ENCODE measurements at places on chromosomes 5 and 9.
A peak's percentile ranks its signal among the peaks of the same experiment; 100 is the strongest.

DNA sequence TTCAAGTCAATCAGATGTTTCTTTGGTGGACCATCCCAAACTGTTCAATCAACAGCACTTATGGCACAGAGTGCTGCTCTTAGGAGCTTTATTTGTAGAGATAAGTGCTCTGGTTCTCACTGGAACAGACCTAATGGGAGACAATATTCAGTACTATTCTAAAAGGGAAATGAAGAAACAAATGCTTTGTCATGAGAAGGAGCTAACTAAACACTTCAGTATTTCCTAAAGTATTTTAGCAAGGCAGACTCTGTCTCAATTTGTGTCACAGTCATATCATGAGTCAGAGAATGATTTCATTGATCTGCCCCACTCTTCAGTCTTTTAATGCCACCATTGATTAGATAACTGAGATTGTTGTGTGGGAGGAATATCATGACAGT lies 175.3 kb downstream of the SLF1 start:
- DNase-seq, result peak; percentile 66

DNA sequence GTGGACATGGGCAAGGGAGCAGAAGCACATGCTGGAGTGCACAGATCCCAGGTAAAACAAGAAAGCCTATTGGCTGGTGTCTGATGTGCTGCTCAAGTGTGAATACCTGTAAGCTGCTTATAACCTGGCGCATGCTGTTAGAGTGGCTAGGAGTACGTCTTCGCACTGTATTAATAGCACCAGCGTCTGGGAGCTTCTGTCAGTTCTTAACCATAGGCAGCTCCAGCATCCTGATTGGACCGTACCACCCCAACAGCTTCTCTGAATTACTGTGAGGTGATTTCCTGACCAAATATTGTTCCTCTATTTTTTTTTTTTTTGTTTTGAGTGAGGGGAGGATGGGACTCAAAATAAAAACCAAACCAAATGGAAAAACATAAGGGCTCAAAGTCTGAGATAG lies 987.6 kb downstream of the PTPRD start:
- DNase-seq, result no peak

DNA sequence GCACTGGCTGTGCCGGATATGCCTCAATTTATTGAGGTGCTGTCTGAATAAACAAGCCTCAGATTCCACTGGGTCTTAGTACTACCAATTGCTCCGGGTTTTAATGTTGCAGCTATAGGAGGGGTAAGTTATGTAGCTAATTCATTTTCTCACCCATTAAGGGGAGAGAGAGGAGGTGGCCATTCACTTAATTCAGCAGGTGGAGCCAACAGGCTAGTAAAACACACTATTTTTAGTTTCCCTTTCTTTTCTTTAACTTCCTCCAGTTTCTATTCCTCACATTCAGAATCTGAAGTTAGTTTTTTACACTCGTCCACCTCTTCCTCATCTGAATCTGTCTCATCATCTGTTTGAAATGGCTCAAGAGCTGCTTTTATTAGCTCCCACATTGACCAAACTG lies 105.6 kb upstream of the CDH10 start:
- DNase-seq, result no peak

- DNase-seq, result peak; percentile 15
These were observed 3.1 kb downstream of the EGR1 start for GRCh38 chr5:138468133-138468965.

DNA sequence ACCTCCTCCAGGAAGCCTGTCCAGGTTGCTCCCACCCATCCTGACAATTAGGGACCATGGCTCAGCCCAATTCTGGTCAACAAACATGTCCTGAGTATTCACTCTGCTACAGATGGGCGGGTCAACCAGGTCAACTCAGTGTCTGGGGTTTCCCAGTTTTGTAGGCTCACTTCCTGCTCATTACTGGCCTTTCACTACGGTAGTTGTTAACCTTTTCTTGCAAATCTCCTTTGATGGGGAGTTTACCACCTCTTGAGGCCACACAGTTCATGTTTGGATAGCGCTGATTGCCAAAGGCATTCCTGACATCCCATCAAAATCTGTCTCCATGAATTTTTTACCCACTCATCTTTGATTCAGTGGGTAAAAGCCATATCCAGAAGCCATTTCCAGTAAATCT lies 13.8 kb downstream of the TMEM8B start:
- no peak for DNase-seq

DNA sequence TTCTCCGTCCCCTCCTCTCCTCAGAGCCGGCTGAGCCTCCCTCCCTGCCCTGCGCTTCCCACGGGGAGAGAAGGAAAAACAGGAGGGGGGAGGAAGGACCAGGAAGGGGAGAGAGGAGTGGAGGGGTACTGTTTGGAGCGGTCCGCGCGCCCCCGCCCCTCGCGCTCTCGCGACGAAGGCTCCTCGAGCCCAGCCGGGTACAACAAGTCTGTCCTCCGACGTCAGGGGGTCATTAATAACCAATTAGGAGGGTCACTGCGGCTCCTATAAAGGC lies 480 bp upstream of the PRDM12 start:
- no peak for DNase-seq

- peak; percentile 68 for DNase-seq
These were observed 140.0 kb downstream of the SIL1 start for GRCh38 chr5:139058121-139058520.

DNA sequence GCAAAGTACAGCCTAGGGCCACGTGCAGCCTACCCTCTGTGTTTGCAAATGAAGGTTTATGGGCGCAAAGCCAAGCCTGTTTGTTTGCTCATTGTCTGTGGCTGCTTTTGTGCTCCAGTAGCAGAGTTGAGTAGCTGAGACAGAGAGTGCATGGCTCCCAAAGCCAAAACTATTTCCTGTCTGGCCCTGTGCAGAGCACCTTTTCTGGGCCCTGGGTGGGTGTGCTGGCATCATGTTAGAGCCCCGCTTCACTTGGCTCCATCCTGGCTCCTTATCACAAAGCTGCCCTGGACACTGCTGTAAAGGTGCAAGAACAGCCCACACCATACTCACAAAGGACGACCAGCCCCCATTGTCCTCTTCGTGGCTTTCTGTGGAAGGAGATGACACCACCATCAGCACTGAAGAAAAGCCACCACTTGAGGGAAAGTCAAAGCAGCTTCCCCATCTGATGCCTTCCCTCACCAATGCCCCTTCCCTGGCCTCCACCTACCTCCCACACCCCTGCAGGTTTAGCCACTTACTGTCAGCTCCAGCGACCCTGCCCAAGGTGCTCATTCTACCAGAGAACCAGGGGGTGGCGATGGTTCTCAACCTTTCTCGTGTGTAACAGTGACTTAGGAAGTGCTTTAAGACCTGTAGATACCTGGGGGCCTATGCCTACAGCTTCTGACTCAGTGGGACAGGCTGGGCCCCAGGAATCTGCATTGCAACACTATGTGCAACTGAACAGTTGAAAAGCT lies 23.4 kb downstream of the LCP2 start:
- no peak for DNase-seq

DNA sequence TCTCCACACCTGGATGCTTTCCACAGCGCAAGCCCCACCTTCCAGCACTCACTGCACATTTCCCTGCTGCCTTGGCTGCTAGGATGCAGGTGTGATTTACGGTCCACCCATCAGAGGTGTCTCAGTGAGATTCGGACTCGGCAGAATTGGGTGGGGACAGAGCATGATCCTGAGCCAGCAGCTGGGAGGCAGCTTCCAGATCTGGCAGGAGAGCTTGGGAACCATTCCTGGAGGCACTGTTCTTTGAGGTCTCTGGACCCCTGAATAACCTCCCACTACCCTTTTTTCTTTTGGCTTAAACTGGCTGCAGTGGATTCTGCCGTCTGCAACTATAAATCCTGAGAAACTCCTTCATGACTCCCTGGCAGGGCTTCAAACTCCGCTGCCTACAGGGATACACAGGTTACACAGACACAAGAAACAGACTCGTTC lies 99.6 kb upstream of the PHYKPL start:
- no peak for DNase-seq

- no peak for DNase-seq
These were observed 460 bp upstream of the PBX3 start for GRCh38 chr9:125746774-125747052.

GRCh38 chr9:134165357-134166315 lies 1.3 kb upstream of the RNU6ATAC start:
- peak; percentile 17 for DNase-seq

DNA sequence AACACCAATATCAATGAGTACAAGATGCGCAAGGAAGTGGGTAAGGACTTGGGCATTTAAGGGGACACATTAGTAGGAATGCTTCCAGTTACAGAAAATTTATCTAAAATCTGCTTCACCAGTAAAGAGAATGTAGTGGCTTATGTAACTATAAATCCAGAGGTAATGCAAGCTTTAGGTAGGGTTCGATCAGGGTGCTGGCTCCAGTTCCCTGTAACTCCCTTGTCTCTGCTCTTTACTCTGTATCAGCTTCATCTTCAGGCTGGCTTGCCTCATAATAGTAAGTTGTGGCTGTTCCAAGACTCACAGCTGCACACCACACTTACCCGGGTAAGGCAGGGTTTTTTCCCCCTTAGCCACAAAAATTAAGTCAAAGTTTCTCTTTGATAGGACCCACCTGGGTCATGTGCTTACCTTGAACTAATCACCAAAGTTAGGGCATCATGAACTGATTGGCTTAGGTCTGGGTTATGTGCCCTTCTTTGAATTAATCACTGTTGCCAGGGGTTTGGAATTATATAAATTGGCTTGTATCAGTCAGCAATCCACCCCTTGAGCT lies 35.5 kb downstream of the ARHGEF37 start:
- no peak for DNase-seq

DNA sequence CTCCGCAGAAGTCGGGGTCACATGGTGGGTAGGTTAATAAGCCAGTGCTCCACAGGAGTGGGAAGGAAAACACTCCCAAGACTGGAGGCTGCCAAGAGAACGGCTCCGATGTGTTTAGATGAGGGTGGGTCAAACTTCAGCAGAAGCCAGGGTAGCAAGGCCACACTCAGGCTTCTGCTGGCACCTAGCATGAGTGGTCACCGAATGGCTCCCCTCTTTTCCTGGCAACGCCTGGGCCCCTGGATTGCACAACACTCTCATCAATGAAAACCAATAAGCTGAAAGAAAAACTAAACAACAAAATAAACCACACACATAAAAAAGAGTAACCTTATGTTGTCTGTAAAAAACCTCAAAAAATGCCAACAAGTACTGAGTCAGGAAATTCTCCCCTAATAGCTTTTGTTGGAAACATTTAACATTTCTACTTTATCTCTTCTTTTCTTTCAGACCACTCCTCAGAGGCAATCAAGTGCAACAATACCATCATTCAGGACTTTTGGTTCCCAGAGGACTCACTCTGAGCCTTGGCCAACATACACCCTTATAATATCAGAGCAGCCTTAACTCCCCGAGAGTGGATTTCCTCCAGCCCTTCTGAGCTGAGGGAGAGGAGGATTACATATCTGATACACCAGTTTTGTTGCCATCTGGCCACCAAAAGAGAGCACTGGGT lies 279.9 kb downstream of the ENC1 start:
- DNase-seq, result no peak

GRCh38 chr5:154366353-154366752 lies 79.4 kb upstream of the SAP30L start:
- DNase-seq, result peak; percentile 56
